Spinal cord (tissue), 10 donors: ENCODE measurements at places on chromosomes 4 and X.
A peak's percentile ranks its signal among the peaks of the same experiment; 100 is the strongest.

DNA sequence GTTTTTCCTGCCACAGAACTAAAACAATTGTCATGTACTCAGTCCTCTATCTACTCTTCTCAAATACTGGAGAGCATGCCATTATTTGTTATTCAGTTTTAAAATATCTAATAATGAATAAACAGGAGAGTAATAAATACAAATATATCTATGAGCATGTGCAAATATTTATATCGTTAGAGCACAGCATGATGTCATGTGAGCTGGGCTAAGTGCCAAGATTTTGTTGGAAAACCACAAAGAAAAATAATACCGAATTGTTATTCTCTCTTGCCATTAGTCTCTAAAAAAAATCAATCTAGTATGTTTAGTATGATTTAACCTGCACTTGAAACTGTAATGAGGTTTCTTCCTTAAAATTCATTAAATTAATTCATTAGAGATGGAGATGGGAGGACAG is 97.3 kb downstream of the DDX60 start:
- no peaks in the 10 kb centered on the region for H3K36me3 ChIP-seq
- H3K4me1 ChIP-seq: no peaks in the 10 kb centered on the region
- H3K27me3 ChIP-seq: no peaks in the 10 kb centered on the region
- H3K27ac ChIP-seq: no peak overlapping the region
- peak; percentile 4 for DNase-seq
- no peak overlapping the region for H3K4me3 ChIP-seq

GRCh38 chr4:74042681-74043080 is 4.2 kb upstream of the CXCL3 start:
- no peak overlapping the region for H3K27ac ChIP-seq
- DNase-seq: no peak
- no peaks in the 10 kb centered on the region for H3K27me3 ChIP-seq
- H3K4me1 ChIP-seq: peaks cover 4% of the 10 kb centered on the region

- no peak overlapping the region for H3K4me3 ChIP-seq
- H3K27me3 ChIP-seq: no peaks in the 10 kb centered on the region
- no peak for DNase-seq
- no peak overlapping the region for H3K27ac ChIP-seq
- H3K36me3 ChIP-seq: no peaks in the 10 kb centered on the region
- no peaks in the 10 kb centered on the region for H3K4me1 ChIP-seq
These were observed 56.4 kb upstream of the SPANXN1 start for GRCh38 chrX:145190801-145191389.

DNA sequence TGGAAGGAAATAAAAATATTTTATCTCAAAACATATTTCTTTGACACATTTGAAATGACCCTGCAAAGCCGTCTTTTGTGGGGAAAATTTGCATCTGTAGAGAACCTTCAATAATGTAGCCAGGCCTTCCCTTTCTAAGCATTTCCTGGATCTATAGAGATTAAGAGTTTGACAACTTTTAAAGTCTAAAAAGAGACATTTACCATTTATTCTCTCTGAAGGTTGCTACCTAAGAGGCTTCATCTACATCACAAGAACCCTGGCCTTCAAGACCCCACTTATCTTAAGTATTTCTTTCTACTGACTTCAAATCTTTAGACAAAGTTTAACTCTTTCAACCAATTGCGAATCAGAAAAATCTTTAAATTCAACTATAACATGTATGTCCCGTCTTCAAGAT is 1639.8 kb downstream of the RPA4 start:
- H3K4me3 ChIP-seq: no peak overlapping the region
- H3K27me3 ChIP-seq: no peaks in the 10 kb centered on the region
- no peak for DNase-seq
- no peaks in the 10 kb centered on the region for H3K36me3 ChIP-seq
- H3K4me1 ChIP-seq: no peaks in the 10 kb centered on the region
